HFFc6 (cell line): ENCODE measurements at places on chromosomes 11 and 22. TPM values are rescaled to one million over a fixed set of nuclear protein-coding genes. Genes with fewer than 3 reads are reported as not detected.

The FAM181B gene
- total RNA-seq: not detected in 2 replicates

The NOX4 gene
- 2.2 to 7.8 TPM (median 4.5 TPM) in 3 replicates for total RNA-seq

The ARHGAP32 gene
- total RNA-seq: 5.0 to 8.0 TPM (median 6.2 TPM) in 3 replicates

The SMC1B gene
- total RNA-seq: not detected in 3 replicates

The ST14 gene
- not detected in 3 replicates for total RNA-seq

The JRKL gene
- 12.2 to 13.9 TPM (median 13.9 TPM) in 3 replicates for total RNA-seq

The NPAS4 gene
- 0.08 to 0.20 TPM (median 0.14 TPM) in 3 replicates for total RNA-seq

The KCTD14 gene
- 0.50 to 1.9 TPM (median 1.5 TPM) in 3 replicates for total RNA-seq

The BEST1 gene
- 0.63 and 2.0 TPM in 2 replicates for total RNA-seq

The FLRT1 gene
- total RNA-seq: 0.07 to 0.34 TPM in 2 of 3 replicates, not detected in the other

The MOGAT2 gene
- total RNA-seq: not detected in 3 replicates

The HINFP gene
- 10.5 and 11.9 TPM in 2 replicates for total RNA-seq

The FBLN1 gene
- total RNA-seq: 210 to 346 TPM (median 236 TPM) in 3 replicates

The RAB38 gene
- 0.42 to 1.9 TPM (median 0.84 TPM) in 3 replicates for total RNA-seq

The PDE2A gene
- total RNA-seq: 0.33 to 0.57 TPM in 2 of 3 replicates, not detected in the other

The CDHR5 gene
- total RNA-seq: not detected in 3 replicates

The TRIM51 gene
- not detected in 3 replicates for total RNA-seq

The DEUP1 gene
- not detected in 3 replicates for total RNA-seq

The OR52I2 gene
- total RNA-seq: not detected in 3 replicates

The SULT4A1 gene
- not detected in 3 replicates for total RNA-seq
